ENCODE measurements at places on chromosomes 12 and 14.
A peak's percentile ranks its signal among the peaks of the same experiment; 100 is the strongest.

DNA sequence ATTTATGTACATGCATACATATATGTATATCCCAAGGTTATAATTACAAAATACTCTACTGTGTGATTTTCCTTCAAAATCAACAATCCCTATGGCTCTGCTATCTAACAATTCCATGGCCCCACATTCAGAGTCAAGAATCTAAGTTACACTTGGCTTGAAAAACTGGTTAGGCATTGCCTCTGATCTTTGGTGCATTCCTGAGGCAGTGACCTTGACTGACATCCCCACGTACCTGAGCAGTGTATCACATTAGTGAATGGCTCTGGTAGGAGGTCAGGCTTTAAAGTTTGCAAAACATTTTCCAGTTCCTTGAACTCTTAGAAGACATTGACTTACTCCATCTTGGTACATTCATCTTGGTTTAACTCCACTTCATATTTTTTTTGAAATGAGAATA lies 8.5 kb upstream of the STON2 start:
- DNase-seq, result no peak

GRCh38 chr14:104317975-104318557 lies 179.7 kb downstream of the KIF26A start:
- DNase-seq, result no peak

- DNase-seq, result no peak
These were observed 19.8 kb upstream of the CHFR start for GRCh38 chr12:132907216-132907615.

DNA sequence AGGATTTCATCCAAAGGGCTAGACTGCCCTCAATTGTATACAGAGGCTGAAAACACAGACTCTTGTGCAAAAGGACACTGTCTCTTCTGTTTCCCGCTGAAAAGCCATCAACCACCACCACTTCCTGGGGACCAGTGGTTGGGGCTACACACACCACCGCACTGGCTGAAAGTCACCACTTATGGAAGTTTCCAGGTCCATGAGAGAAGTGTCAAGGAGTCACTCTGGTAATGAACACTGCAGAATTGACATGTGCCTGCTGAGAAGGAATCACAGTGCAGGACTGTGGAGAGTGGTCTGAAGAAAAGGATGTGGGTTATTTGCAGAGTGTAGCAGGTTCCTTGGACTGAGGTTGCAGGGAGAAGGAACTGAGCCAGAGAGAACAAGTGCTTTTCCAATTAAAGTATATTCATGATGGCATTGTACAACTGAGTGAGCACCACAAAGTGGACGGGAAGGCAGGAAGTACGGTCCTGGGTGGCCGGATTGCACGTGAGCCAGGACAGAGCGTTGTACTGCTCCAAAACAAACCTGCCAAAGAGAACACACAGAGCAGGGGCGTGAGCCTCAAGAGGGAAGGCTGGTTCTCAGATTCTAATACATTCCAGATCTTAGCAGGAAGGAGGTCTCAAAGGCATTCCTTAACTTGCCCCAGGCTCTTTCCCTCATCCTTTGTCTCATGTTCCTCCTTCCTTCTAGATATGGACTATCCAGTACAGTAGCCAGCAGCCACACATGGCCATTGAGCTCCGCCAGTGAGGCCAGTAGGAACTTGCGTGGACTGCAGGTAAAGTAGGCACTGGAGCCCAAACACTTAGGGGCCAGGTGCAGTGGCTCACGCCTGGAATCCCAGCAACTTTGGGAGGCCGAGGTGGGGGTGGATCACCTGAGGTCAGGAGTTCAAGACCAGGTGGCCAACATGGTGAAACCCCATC lies 316.4 kb downstream of the MED13L start:
- no peak for DNase-seq

- no peak for DNase-seq
These were observed 126.8 kb upstream of the MAX start for GRCh38 chr14:65228956-65229747.

- DNase-seq, result peak; percentile 87
These were observed 10.4 kb downstream of the BEST3 start for GRCh38 chr12:69688471-69689427.

GRCh38 chr12:8559676-8560075 lies 19.0 kb upstream of the CLEC4E start:
- DNase-seq, result no peak

DNA sequence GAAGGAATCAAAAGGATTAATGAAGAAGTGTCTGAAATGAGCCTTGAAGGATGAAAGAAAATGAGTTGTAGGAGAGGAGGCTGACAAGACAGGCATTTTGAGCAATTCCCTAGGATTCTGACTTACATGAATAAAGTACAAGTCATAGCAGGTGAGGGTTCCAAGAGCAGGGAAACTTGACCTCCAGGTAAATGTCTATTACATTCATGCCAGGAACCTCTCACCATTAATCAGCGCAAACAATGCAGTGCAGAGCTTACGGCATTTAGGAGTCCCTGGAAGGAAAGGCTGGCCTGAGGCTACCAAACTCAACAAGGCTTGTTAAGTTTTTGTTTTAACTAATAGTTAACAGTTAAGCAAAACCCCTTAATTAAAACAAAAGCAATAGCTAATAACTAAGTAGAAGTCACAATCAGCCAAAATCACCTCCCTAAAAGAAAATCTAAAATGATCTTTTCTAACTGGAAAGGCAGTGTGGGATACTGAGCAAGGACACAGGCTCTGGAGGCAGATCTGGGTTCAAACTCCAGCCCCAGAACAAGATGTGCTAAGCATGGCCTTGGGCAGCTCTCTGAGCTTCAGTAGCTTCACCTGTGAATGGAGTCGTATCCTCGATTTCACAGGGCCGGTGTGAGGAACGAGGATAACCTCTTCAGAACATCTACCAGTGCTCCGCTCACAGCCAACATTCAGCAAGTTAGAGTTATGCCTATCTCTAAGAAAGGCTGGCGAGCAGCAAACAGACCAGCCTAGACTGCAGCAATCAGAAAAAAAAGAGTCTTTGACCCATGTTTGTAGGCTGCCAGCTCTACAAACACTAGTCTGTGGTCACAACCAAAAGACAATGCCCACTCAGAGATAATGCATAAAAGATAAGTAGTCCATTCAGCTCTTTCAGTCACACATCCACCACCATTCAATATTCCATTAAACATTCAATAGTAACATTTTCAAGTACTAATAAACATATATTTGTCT lies 16.9 kb downstream of the PPTC7 start:
- DNase-seq, result no peak

DNA sequence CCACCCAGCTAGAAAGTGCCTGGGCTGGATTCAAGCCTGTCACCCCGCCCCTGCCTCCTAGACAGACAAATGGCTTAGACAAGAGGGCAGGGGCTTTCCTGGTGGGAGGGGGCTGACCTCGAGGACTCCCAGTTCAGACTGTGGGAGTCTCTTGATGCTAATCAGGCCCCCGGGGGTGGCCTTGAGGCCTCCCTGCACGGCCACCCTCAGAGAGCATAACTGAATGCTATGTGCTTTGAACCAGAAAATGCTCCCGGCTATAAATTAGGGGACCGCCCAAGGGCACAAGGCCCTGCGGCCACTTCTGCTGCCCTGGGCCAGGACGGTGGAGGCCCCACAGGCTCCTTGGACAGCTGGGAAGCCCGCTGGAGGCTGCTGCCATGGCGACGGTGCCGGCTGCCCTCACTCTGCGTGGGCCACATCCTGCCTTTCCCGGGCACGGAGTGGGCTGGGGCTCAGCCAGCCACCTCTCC lies 111.0 kb upstream of the NCOR2 start:
- DNase-seq, result no peak

GRCh38 chr12:92393504-92393903 lies 247.9 kb upstream of the BTG1 start:
- DNase-seq, result no peak

DNA sequence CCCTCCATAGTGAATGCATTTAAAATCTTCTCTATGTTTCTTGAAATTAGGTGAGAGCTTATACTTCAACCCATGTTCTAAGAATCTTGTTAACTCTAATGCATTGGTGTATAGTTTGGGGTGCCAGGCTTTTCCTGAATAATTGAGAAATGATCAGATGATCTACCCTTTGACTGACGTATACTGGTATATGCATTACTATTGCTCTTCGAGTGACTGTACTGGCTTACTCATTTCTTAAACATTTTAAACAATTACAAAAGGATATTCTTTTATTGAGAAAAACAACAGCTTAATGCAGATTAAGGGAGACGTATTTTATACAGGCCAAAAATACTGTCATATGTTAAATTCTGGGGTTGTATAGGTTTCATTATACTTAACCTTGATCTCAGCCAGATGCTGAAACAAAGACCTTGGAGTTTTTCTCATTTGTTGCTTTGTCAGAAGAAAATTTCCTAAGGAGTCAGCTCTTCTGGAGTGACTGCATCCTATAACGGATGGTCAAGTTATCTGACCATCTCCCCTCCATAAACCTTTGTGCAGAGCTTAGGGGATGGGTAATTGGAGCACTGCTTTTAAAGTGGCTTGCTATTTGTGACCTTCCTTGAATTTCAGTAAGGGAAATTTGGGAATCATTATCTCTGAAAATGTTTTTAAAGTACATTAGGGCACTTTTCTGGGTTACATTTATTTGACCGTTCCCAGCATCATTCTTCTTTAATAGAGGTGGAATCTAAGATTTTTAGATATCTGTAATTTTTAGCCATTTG lies 507.6 kb downstream of the PCNX1 start:
- DNase-seq, result no peak

DNA sequence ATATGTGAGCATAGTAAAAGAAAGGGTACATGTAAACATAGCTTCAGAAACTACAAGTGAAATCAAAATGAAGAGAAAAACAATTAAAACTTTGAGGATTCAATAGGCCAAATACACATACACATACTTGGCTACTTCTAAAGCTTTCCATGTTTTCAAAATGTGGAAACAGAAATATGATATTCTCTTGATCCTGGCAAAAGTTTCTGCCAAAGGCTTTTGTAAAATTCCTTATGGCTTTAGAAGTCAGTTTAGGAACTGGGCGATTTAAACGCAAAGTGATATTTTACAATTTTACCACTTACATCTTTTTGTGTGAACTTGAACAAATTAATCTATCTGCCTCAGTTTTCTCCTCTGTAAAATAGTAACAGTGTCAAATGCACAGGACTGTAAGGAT lies 756.4 kb downstream of the C12orf50 start:
- DNase-seq, result no peak

DNA sequence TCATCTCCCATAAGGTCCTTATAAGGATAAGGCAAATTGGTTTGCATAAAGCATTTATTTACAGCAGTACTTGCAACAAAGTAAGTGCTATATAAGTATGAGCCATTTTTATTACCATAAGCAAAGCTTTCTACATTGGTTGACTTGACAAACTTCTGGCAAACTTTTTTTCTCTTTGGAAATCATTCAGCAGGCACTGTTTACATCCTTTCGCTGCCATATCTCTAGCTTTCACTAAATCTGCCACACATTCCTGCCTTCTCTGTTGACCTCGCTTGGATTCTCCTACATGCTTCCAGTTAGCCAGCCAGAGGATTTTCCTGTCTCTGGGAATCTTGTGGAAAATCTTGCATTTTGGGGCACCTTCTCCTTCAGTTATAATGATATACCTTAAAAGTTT lies 21.8 kb upstream of the HDAC7 start:
- DNase-seq, result no peak

DNA sequence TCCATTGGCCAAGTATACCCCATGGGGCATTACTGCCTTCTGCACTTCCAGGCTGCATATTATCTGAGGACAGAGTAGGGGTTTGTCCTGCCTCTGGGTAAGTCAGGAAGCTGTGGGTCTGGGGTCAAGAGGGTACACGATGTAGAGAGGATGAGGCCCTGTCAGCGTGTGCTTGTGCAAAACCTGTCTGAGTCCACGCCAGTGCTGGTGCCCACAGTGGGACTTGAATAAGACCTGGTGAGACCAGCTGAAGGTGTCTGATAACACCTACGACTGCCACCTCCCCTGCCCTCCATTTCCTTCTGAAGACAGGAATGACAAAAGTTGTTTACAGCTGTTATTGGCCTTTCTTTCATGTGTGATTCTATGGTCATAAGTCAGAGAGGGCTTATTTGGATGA lies 22.1 kb upstream of the NID2 start:
- DNase-seq, result no peak
